ENCODE measurements at places on chromosomes 12 and 14.

- no peak for DNase-seq
Measured at GRCh38 chr12:121289962-121290361, 6.5 kb downstream of the CAMKK2 start.

DNA sequence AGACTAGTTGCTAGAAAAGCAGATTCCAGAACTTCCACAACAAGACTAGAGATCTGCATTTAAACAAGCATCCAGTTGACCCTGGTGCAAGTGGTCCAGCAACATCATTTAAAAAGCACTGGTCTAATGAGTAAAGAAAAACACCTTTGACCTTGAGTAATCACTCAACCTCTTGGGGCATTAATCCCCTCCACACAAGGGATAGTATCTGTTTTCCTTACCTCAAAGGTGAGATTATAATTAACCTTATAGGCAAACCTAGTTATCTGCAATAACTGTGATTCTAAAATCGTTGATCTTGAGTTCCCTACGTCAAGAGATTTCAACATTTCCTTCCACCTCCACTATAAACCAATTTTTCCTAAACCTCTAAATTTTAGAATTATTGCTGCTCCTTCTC, 1.1 kb downstream of the KDM5A start:
- no peak for DNase-seq

- no peak for DNase-seq
Measured at GRCh38 chr14:23063601-23064000, 6.3 kb upstream of the CDH24 start.

GRCh38 chr12:7695566-7696197, at the start of gene GDF3:
Gene GDF3, minus strand, starts transcription at chr12:7695775. Its CDS starts 47 bp downstream, at chr12:7695728.
- no peak for DNase-seq

GRCh38 chr14:100035700-100036099, 29.5 kb upstream of the EVL start:
- DNase-seq: no peak

GRCh38 chr14:93085911-93086310, 29.8 kb downstream of the ITPK1 start:
- no peak for DNase-seq

DNA sequence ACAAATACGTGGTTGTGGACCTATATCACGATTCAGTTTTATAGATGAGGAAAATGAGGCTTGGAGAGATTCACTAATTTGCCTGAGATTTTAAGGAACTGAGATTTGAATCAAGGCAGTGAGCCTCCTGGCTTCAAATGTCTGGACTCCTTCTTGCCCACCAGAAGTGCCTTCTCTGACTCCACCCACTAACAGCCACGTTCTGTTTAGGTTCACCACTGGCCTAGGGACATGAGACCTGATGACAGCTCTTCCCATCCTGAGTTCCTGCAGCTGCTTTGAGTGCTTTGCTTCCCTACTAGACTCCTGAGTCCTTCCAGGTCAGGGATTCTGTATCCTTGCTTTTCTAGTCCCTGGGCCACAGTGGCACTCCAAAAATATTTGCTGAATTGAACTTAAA, 57.1 kb downstream of the PLBD1 start:
- no peak for DNase-seq

- no peak for DNase-seq
Measured at GRCh38 chr12:9243999-9244649, 35.9 kb upstream of the PZP start.

DNA sequence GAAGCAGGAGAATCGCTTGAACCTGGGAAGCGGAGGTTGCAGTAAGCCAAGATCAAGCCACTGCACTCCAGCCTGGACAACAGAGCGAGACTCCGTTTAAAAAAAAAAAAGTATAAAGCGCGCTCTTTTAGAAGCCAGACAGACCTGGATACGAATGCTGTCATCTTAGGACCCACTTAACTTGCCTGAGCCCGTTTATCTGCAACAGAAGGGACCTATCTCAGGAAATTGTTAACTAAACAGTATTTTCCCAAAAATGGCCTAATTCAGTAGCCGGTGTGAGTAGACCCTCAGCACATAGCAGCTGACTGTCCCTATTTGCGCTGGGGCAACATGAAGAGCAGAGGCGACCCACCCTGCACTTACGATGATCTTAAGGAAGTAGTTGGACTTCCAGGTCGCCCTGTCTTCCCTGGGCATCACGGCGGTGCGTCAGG, 529 bp downstream of the RPLP0 start:
- no peak for DNase-seq

GRCh38 chr12:103318566-103318965, 177.2 kb downstream of the C12orf42 start:
- no peak for DNase-seq

- DNase-seq: no peak
Measured at GRCh38 chr14:64841121-64841651, 38.5 kb downstream of the SPTB start.

DNA sequence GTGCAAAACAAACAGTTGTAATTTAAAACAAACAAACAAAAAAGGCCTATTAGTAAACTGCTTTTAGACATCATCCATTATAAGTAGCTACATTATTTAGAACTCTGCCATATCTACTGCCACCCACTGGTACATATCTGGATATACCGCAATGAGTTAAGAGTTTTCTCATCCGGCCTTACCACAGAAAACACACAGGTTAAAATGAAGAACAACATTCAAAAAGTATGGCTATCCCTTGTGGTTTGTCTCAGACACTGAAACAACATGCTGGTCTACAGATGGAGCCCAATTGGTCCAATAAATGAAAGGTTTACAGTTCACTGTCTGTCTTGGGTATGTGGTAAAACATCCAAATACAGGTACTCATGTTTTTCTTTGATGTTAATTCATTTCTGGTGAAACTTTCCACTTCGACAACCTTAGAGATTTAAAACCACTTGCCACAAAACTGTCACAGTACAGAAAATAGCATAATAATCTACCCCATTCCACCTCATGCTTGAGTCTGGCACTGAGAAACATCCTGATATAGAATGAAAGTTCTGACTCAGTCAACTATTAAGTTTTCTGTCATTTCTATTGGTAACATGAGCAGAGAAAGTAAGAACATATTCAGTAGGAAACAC, 354.3 kb downstream of the CEP128 start:
- no peak for DNase-seq

DNA sequence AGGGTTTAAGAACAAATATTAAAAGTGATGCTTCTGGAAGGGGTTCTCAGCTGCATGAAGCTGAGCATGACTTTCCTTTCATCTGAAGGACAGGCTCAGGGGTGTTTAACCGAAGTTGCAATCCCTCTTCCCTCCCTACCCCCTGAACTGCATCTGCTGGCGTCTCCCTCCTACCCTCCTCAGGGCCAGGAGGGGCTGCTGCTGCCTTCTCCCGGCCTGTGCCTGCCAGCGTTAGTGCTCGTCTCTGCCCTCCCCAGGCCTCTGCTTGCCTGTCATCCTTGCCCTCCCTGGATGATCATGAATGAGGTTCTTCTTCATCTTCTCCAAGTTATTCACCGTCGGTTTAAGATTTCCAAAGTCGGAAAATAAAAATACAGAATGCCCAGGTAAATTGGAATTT, 12.2 kb downstream of the SMOC1 start:
- DNase-seq: no peak

DNA sequence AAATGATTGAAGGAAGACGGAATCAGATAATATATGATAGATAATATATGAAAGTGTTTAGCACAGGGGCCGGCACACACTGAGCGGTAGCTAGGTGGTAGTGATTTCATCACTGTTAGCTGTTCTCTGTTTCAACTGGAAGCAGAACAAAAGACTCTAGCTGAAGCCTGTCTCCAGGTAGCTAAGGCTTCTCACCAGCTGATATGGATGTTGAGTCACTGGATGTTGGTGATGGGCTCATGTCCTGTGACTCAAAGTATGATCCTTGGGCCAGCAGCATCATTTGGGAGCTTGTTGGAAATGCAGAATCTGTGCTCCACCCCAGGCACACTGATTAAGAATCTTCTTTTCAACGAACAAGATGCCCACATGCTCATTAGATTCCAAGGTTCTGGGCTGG, 21.7 kb upstream of the KCNA5 start:
- DNase-seq: no peak

- DNase-seq: no peak
Measured at GRCh38 chr14:86515195-86515594, 985.3 kb downstream of the FLRT2 start.

DNA sequence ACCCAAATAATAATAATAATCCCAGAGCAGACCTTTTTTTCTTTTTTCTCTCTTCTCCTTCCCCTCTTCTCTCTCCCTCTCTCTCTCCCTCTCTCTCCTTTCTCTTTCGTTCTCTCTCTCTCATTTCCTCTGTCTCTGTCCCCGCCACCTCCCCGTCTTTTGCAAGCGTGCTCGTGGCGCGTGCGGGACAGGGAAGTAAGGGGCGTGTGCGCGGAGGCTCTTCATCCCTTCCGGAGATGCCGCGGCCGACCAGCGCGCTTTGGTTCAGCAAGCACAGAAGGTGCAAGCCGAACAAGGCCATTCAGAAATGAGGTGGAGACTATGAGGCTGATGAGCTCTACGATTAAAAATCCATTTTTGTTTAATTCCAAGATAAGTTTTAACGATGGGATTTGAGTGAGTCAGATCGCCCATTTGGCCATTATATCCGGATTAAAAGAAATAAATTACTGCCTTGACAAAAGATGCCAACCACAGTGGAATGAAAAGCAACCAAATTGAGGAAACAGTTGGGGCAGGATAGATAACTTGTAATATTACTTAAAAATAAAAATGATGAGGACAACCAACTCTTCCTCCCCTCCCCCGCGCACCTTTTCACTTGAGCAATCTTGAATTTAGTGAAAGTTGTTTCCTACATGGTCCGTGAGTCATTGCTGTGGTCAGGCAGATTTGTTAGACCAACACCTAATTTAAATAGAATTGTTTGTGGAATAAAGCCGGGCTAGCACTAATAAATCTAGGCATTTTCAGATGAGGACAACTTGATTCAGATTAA, 1.2 kb upstream of the AMIGO2 start:
- no peak for DNase-seq

DNA sequence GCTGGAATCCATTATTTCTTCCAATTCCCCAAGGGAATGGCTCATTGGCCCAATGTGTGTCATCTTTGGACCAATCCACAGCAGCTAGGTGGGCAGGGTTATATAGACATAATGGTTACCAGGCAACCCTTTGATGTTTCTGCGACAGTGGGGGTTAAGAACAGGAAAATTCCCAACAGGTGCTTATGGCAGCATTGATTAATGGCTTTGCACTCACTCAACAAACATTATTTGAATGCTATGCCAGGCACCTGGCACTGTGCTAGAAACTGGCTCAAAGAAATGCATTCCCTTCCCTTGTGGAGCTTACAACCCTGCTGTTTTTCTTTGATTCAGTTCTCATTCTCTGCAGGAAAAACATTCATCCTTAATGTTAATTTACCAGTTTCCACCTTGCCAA, 1221.0 kb downstream of the AACS start:
- no peak for DNase-seq

DNA sequence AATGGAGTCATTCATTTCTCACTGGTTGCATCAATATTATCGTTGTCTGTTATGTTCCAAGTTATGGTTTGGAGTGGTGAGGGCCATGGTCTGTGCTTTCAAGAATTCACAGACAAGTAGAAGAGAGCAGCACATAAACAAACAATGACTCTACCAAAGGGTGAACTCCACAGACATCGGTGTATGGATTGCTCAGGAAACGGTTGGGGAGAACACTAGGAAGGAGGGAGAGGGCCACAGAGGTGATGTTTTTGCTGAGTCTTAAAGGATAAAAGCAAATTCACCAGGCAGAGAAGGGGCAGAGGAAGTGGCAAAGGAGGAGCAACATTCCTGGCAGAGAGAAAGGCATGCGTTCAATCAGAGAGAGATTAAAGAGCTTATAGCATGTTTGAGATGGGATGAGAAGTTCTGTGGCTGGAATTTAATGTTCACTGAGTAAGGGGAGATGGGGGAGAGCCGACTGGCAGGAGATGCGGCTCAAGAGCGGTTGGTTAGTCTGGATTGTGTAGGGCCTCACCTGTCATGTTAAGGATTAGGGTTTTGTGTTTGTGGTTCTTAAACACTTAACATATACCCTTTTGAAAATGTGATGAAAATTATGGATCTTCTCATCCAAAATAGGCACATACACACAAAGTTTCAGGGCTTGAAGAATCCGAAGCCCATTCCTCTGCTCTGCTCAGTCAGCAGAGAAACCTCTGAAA, 42.3 kb upstream of the FRMD6 start:
- DNase-seq: no peak

DNA sequence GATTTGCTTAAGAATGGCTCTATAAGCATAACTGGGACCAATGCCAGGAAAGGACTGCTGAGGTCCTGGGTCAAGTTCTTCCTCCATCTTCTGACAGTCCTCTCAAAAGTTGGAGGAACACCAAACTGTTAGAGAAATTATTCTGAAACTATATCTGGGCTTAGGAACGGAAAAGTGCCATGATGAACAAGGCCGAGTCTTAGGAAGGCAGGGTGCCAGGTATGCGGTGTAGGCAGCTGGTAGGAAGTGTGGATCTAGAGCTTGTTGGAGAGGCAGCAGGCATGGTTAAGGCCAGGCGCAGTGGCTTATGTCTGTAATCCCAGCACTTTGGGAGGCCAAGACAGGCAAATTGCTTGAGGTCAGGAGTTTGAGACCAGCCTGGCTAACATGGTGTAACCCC, 7.7 kb downstream of the GNPTAB start:
- no peak for DNase-seq

DNA sequence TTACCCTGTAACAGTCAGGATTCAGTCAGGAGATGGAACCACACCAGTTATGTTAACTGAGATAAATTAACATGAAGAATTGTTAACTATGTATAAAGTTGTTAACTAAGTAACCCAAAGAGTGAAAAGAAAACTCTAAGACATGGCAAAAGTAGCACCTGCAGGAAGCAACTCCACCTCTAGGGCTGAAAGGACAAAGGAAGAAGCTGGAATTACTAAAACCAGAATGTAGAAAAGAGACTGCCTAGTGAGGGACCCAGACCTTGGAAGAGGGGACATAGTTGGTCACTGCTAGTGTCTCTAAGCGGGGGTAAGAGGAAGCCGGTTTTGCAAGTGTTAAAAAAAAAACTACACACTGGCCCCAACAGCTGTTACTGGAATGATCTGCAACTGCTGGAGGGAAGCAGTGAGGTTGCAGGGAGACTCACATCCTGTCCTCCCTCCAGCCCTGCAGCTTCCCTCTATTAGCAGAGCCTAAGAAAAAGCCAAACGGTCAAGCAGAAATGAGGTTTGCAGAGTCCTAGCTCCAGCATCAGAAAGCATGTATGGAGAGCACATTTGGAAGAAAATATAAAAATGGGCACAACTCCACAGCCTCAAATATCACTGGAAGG, 39.8 kb downstream of the GPR135 start:
- no peak for DNase-seq

DNA sequence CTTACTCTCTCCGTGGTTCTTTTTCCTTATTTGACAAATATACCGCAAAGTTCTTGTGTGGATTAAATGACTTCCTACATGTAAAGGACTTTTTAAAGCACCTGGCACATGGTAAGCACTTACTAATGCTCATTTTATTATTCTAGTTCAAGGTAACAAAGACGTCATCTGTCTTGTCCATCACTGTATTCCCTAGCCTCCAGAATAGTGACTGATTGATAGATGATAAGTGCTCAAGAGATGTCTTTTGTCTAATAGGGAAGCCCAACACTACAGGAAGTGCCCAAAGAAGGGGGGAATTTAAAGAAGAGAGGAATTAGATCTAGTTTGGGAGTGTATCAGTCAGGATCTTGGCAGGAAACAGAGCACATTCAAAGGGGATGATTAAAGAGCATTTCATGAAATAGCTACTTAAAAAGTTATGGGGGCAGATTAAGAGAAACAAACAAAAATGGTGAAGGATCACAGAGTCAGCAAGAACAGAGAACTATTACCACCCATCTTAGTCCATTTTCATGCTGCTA, 151.9 kb downstream of the GXYLT1 start:
- no peak for DNase-seq

GRCh38 chr12:109612975-109613502, 39.4 kb downstream of the MVK start:
- no peak for DNase-seq

Measured in stimulated activated CD8-positive, alpha-beta memory T cell treated with anti-CD3 and anti-CD28 coated beads, Interleukin-15, amount 100 ng/mL, for 1 hour (primary cell).